ENCODE measurements at places on chromosomes 2 and 18.

GRCh38 chr2:200022511-200022910, 67.1 kb downstream of the MAIP1 start:
- DNase-seq: no peak

GRCh38 chr18:77876319-77876865, 626.7 kb downstream of the GALR1 start:
- DNase-seq: no peak

GRCh38 chr2:231965102-231965501, 3.6 kb downstream of the DIS3L2 start:
- DNase-seq: no peak

- peak; percentile 8 for DNase-seq
Measured at GRCh38 chr2:185583058-185583816, 155.4 kb upstream of the FSIP2 start.

DNA sequence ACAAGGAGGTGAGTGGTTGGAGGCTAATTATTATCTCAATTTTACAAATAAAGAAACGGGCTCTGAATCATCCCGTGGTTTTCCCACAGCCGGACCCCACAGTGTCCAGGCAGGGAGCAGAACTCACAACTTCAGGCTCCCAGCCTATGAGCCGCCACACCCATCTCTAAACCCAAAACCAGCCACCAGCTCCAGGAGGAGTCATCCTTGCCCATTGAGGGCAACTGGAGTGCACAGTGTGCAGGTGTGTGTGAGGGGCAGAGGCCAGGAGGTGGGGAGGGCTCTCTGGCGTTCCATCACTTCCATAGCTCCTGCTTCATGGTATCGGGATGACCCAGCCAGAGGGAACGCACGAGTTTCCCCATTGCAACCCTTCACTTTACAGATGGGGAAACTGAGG, 144.5 kb downstream of the CYP26B1 start:
- no peak for DNase-seq

DNA sequence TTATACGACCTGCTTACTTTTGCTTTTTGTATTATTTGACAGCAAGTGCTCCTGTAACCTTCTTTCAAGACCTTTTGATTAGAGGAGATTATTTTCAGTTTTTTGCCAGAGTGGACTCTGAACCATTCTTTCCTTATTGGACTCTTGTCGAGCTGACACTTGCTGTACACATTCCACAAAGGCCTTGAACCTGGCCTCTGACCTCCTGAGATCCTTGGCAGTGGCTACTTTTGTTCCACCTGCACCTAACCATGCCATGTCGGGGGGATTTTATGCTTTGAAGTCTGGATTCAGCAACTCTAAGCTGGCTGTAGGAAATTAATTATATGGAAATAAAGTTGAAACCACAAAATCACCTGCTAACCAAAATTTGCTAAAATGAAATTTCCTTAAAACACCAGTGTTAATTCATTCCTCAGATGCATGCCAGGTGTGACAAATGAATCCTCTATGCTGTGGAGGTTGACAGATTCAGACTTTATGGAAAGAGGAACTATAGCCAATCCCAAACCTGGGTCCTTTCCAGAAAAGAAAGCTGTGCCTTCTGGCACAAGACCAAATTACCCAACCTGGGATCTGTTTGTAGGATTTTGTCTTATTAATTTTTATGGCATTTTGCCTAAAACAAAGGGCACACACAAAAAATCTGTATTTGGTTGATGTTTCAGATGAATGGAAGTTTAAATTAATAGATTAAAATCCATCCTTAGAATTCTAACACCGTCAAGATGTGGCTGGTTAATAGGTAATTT, 110.4 kb downstream of the CDC42EP3 start:
- DNase-seq: peak; percentile 39

DNA sequence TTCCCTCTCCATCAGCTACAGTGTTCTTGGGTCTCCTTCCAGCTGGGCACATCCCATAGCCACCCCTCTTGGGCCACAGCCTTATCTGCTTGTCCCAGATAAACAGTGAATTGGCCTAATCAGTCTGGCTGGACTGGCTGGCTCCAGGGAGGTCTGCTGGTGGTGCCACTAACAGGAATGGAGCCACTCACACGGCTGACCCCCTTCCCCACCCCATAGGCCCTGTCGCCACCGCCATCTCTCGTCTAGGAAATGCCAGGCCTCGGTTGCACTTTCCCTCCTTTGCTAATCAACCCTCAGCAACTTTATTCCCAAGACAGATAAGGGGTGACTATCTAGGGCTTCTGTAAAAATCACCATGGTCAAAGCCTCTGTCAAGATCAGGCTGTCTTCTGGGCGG, 23.0 kb upstream of the TNP1 start:
- DNase-seq: no peak

- no peak for DNase-seq
Measured at GRCh38 chr2:70173520-70173919, 17.3 kb downstream of the C2orf42 start.

GRCh38 chr18:48216639-48217257, 192.4 kb downstream of the ZBTB7C start:
- DNase-seq: no peak

DNA sequence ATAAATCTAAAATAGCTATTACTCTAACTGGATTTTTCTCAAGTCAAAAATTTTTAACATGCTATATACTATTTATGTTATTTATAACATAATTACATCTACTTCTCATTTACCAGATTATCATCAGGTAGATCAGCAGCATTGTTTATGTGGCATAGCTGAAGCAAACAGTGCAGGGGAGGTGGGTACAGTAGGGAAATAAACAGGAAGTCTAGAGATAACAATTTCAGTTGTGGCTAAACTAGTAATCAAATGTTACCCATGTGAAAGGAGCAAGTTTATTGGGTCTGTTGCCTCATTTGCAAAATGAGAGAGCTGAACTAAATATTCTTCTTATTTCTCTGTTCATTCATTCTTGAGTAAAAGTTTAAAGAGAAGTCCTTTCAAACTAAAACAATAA, 27.7 kb downstream of the GFPT1 start:
- no peak for DNase-seq

DNA sequence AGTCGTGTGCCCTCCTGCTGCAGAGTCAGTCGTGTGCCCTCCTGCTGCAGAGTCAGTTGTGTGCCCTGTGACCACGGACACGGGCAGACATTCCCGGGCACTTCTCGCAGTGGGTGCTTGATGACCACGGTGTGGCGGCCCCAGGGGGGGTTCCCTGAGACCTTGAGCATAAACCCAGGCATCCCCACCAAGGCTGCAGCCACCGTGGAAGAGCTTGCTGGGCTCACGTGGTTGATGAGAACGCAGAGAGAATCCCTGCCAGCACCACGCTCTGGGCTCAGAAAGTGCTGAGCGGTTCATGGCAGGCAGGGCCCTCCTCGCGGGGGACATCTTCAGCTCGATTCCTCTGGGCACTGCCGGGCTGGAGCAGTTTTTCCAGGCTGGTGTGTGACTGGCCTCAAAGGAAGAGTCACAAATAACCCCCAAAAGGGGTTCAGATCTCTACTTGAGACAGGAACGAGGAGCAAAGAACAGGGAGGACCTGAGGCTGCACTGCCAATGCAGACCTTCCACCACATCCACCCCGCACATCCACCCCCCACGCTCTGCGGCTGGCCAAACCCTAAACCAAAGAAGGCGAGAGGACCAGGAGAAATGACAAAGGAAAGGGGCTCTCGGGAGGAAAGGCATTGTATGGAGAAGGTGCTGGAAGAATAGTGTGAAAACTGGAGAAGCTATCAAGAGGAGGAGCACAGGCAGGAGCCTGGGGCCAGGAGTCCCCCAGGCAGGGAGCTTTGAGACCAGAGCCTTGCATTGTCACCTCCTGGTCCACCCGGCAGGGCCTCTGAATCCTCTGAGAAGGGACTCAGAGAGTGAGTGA, 8.4 kb upstream of the PER2 start:
- no peak for DNase-seq

DNA sequence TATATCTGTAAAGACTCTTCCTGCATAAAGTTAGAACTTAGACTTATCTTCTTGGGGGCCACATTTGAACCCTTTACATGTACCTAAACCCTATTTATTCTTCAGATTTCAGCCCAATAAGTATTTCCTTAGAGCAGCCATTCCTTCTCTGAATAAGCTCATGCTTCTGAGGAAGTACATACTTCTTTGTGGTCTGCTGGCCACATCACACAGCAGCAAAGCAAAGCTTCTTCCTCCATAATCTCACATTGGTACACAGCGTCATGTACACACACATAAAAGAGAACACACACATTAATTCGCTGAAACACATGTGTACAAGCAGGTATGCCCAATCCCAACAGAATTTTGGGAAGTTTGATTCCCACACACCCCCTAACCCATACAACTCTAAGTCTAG, 331.0 kb downstream of the CDH2 start:
- DNase-seq: no peak

- peak; percentile 79 for DNase-seq
Measured at GRCh38 chr18:10121786-10122515, 208.1 kb downstream of the VAPA start.

DNA sequence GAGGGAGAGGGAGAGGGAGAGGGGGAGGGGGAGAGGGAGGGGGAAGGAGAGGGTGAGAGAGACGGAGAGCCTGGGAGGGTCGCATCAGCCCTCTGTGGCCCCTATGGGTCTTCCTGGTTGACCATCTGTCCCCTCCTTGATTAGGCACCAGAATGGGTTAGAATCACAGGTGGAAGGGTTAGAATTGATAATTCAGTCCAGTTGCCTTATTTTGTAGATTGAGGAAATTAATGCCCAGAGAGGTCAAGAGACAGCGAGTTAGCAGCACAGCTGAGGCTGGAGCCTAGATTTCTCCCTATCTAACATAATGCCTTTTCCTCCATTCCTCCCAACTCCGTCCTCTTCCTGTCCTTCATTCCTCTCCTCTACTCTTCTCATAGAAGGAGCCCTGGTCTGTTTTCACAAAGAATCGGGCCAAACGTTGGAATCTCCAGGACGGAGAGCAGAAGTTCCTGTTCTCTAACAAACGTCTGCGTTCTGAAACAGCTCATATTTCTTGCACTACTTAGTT, 338 bp upstream of the THUMPD2 start:
- no peak for DNase-seq

DNA sequence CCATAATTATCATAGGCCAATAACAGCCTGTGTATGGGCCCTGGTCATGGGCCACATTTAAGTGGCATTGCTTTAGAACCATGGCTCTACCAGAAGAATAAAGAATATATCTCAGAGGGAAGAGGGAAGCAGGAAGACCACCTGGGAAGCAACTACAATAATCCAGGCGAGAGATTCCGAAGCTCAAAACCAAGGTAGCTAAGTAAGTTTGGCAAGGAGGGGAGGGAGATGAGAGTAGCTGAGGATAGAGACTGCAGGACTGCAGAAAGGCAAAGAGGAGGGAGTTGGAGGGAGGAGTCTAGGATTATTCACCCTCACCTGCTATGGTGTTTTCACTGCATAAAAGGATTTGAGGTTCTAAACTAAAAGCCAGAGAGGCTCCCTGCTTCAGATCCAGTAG, 293.5 kb downstream of the SETBP1 start:
- DNase-seq: no peak

DNA sequence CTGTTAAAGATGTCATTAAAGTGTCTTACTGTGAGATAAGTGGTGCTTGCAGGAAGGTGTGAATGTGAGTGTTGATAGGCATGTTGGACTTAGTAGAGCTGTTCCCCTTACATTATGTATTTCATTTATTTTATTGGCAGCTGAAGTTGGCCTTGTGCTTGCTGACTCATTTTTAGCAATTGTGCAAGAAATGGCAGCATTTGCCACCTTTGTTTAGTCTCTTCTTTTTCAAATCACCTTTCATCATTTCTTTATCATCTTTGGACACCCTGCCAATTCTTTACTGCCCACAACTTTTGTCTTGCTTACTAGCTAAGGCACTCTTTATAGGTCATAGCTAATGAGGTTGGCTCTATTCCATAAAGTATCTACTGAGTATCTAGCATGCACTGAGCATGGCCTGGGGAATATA, 130.3 kb upstream of the LYPD6 start:
- peak; percentile 29 for DNase-seq

DNA sequence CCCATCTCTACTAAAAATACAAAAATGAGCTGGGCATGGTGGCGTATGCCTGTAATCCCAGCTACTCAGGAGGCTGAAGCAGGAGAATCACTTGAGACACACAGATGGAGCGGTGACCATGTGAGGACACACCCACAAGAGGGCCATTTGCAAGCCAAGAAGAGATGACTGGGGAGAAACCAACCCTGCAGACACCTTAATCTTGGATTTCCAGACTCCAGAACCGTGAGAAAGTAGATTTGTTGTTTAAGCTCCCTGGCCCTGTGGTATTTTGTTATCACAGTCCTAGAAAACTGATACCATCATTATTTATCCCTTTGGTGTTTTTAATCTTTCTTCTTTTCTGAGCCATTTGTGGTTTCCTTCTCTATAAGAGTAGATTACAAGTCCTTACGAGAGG, 88.6 kb upstream of the ID2 start:
- no peak for DNase-seq

GRCh38 chr2:168490015-168490874, 34.2 kb downstream of the CERS6 start:
- peak; percentile 49 for DNase-seq

DNA sequence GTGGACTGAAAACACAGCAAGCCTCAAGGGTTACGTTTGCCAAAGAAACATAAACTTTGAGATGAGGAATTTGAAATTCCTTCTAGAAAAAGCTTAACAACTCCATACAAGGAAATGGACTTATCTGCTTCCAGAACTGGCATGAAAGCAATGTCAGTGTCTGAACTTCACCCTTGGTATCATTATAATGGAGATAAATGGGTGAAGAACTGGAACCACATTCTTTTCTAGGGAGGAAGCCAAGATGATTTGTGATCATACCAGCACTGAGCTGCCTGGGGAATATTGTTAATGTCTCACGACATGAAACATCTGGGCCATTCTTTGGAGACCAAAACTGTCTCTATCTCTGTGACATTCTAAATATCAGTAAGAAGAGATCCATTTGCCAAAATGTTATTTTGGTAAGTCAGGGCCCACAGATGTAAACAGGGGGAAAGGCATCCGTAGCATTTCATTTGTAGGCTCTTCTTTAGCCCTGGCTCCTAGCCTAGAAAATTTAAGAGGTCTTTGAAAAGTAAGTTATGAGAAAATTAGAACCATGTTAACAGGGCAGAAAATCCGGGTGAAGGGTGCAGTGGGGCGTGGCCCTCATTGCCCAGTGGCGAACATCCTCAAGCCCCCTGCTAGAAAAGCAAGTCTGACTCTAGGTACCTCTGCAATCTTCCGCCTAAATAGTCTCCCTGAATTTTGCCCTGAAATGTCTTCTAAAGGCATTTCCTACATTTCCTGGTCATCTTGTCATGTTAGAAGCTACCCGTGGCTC, 295.3 kb upstream of the EPAS1 start:
- peak; percentile 89 for DNase-seq

- no peak for DNase-seq
Measured at GRCh38 chr2:150545916-150546315, 58.4 kb upstream of the RND3 start.

- DNase-seq: peak; percentile 90
Measured at GRCh38 chr18:77065221-77065981, 67.2 kb downstream of the MBP start.

GRCh38 chr2:187188783-187189631, 259.0 kb downstream of the CALCRL start:
- peak; percentile 47 for DNase-seq

- no peak for DNase-seq
Measured at GRCh38 chr18:48228301-48228715, 180.9 kb downstream of the ZBTB7C start.
